ENCODE measurements at places on chromosomes 1 and 21.

GRCh38 chr1:214292322-214292721, 11.4 kb downstream of the SMYD2 start:
- DNase-seq = no peak

GRCh38 chr1:45009956-45010854, 919 bp downstream of the HECTD3 start:
- DNase-seq = peak; percentile 53

DNA sequence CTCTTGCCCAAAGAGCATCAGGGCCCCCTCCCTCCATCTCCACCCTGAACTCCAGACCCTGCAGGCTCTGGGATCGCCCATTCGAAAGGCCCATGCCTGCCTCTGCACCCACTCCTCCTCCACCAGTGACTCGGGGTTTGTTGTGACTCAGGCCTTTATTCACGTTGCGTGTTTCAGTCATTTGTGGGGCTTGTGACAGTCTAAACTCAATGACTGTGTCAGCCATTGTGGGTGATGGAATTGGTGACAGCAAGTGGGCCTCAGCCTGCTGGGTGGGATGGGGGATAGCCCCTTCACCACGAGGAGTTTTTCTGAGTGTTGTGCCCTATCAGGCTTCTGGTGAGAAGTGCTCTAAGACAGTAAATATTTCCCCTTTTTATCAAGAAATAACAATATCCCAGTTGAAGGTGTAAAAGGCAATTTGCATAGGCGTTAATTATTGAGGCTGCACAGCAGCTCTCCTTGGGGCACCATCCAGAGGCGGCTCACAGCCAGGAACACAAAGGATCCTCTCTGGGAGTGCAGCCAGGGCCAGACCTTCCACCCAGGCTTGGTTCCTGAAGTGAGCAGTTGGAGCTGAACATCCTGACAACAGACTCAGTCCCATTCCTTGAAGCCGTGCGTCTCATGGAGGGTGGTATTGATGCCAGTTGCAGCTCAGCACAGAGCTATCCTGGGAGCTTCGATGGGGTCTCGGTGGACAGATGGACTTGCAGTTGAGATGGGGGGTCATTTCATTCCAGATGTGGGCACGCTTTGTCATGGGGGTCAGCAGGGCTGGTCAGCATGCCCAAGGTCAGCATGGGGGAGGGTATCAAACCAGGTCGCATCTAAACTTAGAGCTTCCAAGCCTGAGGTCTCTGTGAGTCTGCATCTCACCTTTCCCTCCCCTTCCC, 135.6 kb upstream of the CACNA1E start:
- DNase-seq = no peak

DNA sequence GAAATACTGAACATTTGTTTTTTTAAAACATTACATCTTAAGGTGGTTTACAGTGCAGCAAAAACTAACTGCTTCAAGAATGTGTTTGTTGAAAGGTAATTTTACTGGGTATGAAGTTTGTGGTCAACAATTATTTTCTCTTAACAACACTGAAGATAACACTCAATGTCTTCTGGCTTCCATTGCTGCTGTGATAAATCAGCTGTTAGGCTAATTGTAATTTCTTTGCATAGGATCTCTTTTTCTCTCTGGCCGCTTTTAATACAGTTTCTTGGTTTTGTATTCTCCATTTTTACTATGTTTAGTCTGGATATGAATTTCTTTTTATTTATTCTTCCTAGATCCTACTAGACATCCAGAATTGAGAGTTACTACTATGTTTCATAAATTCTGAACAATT, 44.9 kb downstream of the DOCK7 start:
- no peak for DNase-seq

GRCh38 chr1:216119600-216119999, 303.6 kb downstream of the USH2A start:
- peak; percentile 12 for DNase-seq

- DNase-seq = no peak
Measured at GRCh38 chr1:166933140-166933539, 42.2 kb downstream of the ILDR2 start.

GRCh38 chr1:184068354-184068753, 16.8 kb downstream of the TSEN15 start:
- DNase-seq = no peak

DNA sequence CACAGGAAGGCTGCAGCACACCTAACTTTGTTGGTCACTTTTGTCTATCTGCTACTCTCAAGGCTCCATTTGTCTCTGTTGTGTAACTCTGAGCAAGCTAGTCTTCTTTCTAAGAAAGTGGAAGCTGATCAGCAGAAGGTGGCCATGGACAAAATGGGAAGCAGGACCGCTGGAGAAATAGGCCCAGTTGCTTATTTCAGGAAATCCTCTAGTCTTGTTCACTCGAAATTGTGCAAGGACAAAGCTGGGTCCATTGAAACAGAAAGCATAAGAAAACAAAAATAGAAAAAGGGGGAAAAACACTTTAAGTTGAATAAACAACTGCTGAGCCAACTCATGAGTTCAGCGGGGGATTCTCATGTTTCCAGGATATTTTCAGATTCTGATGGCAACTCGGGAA, 150.1 kb downstream of the PBX1 start:
- no peak for DNase-seq

GRCh38 chr1:66327588-66327987, 206.4 kb upstream of the SGIP1 start:
- no peak for DNase-seq

DNA sequence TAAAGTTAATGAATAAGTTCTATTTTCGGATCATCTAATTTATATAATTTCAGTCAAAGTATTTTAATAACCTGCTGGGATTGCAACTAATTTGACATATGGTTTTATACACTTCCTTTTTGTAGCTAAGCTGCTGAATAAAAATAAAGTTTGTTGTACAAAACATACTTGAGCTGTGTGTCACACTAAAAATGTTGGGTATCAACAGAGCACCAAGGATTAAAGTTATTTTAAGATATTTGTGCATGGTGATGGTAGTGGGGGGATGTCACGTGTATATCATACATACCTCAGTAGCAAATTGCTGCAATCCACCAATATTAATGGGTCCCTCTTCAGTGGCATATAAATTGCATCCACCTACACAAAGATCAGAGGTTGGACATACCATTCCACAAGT, 199.6 kb downstream of the DPYD start:
- DNase-seq = no peak

DNA sequence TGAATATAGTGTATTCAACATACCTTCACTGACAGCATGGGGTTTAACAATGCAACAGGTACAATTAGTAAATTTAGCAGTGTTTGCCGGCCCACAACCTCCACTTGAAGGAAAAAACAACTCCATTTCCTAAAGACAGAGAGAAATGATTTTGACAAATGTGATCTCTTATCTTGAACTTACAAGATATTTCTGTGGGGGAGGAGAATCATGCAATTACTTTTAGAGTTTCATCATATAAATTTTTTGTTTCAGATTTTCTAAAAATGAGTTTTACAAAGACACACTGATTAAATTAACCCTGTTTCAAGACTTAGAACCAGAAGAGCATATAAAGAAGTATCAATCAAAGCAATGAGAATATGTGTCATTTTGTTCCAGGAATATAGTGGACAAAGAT, 80.3 kb downstream of the NME7 start:
- DNase-seq = no peak

- no peak for DNase-seq
Measured at GRCh38 chr1:20466273-20466672, 19.7 kb downstream of the CAMK2N1 start.

- DNase-seq = no peak
Measured at GRCh38 chr1:13792419-13792818, 92.4 kb downstream of the PRDM2 start.

- no peak for DNase-seq
Measured at GRCh38 chr1:85366391-85367170, 90.1 kb upstream of the BCL10 start.

DNA sequence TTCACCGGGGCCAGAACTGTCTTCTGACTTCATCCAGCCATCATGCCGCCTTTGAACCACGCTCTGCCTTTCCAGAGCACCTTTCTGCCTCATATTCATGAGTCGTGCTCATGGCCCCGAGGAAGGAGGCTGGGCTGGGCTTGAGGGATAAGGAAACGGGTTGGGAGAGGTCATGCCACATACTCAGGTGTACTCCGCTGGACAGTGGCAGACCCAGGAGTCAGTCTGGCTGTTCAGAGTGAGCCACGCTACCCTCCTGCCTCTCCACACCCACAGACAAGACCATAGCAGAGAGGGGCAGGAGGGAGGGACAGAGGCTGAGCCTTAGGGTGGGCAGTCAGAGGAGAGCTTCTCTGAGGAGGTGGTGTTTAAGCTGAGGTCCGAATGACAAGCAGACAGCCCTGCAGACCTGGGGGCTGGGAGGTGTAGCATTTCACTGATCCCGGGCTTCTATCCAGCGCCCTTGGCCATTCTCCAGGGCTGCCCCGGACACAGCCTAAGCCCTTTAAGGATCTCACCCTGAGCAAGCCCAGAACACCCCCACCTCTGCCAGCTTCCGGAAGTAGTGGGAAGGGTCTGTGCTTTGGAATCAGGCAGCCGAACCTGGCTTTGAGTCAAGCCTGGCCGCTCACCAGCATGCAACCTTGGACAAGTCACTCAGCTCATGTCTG, 102.3 kb downstream of the LACTBL1 start:
- no peak for DNase-seq

GRCh38 chr21:38289705-38290485, 33.1 kb downstream of the KCNJ15 start:
- no peak for DNase-seq
